Panc1 (cell line): ENCODE measurements at places on chromosomes 6 and 20. TPM values are rescaled to one million over a fixed set of nuclear protein-coding genes. Genes with fewer than 3 reads are reported as not detected.

Gene LIN28B
- total RNA-seq = 5.8 TPM

Gene GHRH
- not detected for total RNA-seq

Gene CFAP61
- 0.28 TPM for total RNA-seq

Gene RAB44
- not detected for total RNA-seq

Gene SLA2
- total RNA-seq = 0.13 TPM

Gene BMP7
- 11.5 TPM for total RNA-seq

Gene MDFI
- total RNA-seq = 0.54 TPM

Gene NINL
- 25.0 TPM for total RNA-seq

Gene MCHR2
- not detected for total RNA-seq

Gene PCK1
- total RNA-seq = 0.21 TPM

Gene SOX18
- 18.7 TPM for total RNA-seq

Gene RALY
- total RNA-seq = 164 TPM

Gene SUMO4
- 1.1 TPM for total RNA-seq

Gene LTA
- total RNA-seq = 0.72 TPM

Gene RPS6KA2
- 4.1 TPM for total RNA-seq

Gene SCUBE3
- total RNA-seq = 1.6 TPM

Gene BPIFB2
- total RNA-seq = not detected

Gene ACSS1
- total RNA-seq = 32.2 TPM

Gene SDHAF4
- total RNA-seq = 14.4 TPM

Gene XKR7
- 6.2 TPM for total RNA-seq

Gene DEFB124
- total RNA-seq = not detected

Gene FRMD1
- total RNA-seq = 0.15 TPM

Gene B4GALT5
- total RNA-seq = 40.0 TPM

Gene PRL
- not detected for total RNA-seq

Gene HLA-G
- 0.62 TPM for total RNA-seq
